ENCODE measurements at places on chromosomes 7 and 10.

DNA sequence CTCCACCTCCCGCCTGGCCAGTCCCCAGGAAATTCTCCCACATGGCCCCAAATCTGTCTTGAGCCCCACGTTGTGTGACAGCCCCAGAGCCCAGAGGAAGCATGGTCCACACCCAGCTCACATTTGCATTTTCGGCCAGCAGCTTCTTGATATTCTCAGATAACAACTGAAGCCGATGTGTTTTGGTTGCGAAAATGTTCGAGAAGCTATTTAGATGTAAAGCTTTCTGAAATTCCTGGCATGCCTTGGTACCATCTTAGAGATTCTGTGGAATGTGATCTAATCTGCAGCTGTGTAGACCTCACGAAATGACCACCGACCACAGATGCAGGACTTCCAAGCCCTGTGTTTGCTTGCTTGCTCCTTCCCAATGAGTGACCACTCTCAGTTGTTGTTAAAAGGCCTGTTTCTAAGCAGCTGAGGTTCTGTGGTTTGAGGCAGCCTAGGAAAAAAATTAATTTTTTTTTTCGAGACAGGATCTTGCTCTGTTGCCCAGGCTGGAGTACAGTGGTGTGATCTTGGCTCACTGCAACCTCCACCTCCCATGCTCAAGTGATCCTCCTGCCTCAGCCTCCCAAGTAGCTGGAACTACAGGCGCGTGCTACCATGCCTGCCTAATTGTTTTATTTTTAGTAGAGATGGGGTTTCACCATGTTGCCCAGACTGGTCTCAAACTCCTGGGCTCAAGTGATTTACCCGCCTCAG is 8.8 kb downstream of the SLC4A2 start:
- no peak for DNase-seq

- no peak for DNase-seq
These were observed 68.0 kb upstream of the PCDH15 start for GRCh38 chr10:54869022-54869421.

- no peak for DNase-seq
These were observed 203.2 kb downstream of the ARL4A start for GRCh38 chr7:12890586-12890985.

DNA sequence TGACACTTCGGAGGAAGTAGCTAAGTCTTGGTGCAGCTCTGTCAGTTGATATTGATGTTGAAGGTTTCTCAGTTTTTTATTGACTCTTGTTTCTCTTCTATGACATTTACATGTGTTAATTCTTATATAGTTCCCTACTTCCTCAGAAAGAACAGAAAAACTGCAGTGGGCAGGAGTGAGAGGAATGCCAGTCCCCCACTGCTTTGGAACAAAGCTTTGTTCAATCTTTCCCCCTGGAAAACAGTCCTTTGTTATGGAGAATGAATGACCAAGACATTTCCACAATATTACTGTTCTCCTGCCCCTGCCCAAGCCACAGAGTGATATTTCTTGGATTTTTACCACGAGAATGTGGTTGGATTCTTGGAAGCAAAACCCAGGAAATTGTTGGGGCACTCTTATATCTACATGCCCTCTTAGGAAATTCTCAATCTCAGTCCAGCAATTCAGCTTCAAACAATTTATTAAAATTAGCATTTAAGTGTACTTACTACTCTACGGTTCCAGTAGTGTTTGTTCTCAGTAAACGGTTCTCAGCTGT is 258.0 kb upstream of the KCND2 start:
- DNase-seq, result no peak

DNA sequence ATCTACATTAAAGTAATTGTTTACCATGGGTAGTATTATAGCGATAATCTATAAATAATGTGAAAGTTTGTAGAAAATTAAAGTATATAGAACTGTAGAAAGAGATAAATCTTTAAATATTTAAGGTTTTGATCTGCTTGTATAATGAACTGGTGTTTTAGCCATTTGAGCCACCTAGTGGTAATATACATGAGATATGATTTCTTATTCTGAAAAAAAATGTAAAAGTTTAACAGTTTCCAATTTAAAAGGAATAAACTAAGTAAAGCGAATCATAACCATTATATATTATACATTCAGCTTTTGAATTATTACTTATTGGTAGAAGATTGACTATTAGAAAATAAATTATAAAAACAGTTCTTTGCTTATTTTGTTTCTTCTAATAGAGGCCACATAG is 91.2 kb downstream of the OTUD1 start:
- DNase-seq, result peak; percentile 5

DNA sequence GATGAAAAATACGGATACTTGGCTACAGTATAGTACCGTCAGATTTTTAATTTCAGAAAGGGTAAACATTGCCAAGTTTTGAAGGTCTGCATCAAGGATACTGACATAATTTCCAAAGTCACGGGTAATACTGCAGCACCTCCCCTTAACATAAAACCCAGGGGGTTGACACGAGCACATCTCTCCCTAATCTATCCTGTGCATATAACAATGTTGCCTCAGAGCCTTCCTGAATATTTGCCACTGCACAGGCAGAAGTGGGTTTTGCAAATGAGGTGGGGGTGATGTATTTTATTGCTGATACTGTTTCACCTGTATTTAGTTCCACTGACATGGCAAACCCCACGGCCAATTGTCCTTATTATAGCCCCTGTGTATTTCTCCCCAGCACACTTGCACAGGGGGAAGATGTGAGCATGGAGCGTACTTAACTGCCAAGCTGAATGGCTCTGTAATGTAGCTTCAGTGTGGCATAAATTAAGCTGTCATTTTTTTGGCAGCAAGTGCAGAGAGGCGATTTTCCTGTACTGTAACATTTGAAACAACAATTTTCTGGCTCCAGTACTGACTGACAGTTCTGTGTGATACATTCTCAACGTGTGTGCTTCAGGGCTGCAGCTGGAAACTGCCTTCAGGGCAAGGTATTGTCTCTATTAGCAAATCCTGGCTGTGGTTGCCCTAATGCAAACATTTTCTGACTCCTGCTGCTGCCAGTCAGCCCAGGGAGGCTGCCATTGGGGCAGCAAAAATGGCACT is 299.6 kb upstream of the SP4 start:
- DNase-seq, result peak; percentile 22

GRCh38 chr10:29005988-29006387 is 282.9 kb upstream of the LYZL1 start:
- no peak for DNase-seq

DNA sequence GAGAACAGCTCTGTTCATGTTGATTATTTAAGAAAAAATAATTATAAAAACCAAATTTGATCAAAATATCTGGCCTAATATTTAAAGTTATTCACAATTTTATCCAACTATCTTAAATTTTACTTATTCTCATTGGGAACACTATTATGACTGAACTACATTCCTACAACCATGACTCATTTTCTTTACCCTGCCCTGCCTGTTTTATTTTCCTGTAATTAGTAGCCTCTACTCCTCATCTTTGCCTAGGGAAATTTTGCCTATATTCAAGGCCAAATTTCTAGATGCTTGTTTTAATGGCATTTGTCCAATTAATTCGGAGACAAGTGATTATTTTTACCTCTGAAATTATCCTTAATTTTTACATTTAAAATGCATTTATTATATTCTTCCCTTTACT is 289.7 kb upstream of the TMEM229A start:
- DNase-seq, result no peak

DNA sequence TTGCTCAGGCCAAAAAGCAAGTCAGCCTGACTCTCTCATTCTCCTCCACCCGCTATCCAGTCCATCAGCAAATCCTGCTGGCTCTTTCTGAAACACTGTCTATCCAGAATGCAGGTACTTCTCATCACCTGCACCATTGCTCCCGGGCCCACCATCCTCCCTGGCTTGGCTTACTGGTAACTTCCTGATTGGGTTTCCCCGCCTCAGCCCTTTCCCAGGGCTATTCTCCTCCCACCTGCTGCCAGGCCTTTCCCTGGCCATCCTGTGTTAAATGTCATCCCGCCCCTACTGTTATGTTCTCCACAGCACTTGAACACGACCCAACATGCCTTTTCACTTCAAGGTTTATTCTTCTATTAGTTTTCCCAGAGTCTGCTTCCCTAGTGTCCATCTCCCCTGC is 124.0 kb downstream of the CNNM2 start:
- no peak for DNase-seq

DNA sequence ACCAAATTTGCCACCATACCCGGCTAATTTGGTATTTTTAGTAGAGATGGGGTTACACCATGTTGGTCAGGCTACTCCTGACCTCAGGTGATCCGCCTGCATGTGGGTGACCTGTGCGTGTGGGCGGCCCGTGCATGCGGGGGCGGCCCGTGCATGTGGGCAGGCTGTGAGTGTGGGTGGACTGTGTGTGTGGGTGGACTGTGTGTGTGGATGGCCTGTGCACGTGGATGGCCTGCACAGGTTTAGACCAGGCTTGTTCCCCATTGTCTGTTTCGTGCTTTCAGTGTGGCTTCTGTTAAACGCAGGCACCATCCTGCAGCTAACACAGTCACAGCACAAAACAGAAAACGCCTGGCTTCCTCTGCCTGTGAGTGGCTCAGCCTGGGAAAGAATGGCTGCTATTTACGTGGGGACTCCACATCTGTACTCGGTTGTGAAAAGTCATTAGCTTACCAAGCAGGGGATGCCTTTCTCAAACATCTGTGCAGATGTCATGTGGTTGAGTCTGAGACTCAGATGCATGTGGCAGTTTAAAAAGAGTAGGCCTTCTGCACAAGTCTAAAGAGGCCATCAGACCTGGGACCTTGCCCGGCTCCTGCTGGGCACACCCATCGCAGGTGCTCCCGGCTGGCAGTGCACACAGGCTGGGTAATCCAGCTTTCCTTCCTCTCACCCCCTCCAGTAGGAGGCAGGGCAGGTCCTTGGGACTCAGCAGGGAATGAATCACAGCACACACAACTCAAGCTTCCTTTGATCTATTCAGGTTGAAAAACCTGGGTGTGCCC is 91.6 kb downstream of the COBL start:
- no peak for DNase-seq

- no peak for DNase-seq
These were observed 2.6 kb downstream of the PNLIP start for GRCh38 chr10:116548301-116548700.

- DNase-seq, result no peak
These were observed 56.6 kb upstream of the PTN start for GRCh38 chr7:137399827-137400823.

DNA sequence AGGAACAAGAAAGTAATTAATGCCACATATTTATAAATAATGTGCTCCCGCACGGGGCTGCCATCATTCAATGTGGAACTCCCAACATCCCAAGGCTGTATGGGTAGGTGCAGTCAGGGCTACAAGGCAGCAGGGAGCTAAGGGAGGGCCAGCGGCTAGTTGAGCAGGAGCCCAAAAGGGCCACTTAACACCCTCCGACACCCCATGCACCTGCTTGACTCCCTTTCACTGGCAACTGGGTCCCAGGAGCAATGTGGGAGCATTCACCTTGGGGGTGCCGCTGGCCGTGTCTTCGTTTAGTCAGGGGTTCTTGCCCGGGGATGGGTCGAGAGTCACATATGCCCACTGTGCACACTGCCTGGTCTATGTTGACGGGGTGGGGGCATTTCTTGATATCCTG is 27.9 kb downstream of the SCART1 start:
- no peak for DNase-seq

- DNase-seq, result peak; percentile 34
These were observed 88.3 kb downstream of the PTPRZ1 start for GRCh38 chr7:121961089-121961867.

- peak; percentile 72 for DNase-seq
These were observed 82.7 kb downstream of the NOC3L start for GRCh38 chr10:94279835-94280709.

All from endothelial cell of umbilical vein (primary cell).